IgD-negative memory B cell (primary cell): ENCODE measurements at places on chromosomes 7 and 10. TPM values are rescaled to one million over a fixed set of nuclear protein-coding genes. Genes with fewer than 3 reads are reported as not detected.

WNT8B gene
- polyA plus RNA-seq, result not detected

COL17A1 gene
- not detected for polyA plus RNA-seq

ECHDC3 gene
- 0.73 TPM for polyA plus RNA-seq

HDAC9 gene
- 81.2 TPM for polyA plus RNA-seq

RNF32 gene
- polyA plus RNA-seq, result 3.9 TPM

CHCHD3 gene
- polyA plus RNA-seq, result 62.7 TPM

UFSP1 gene
- 2.5 TPM for polyA plus RNA-seq

HACD1 gene
- not detected for polyA plus RNA-seq

CPEB3 gene
- polyA plus RNA-seq, result 2.5 TPM

BHLHA15 gene
- polyA plus RNA-seq, result 5.3 TPM

SEMA3C gene
- not detected for polyA plus RNA-seq

CLCN1 gene
- not detected for polyA plus RNA-seq

OR6V1 gene
- not detected for polyA plus RNA-seq

GARIN1A gene
- polyA plus RNA-seq, result 0.10 TPM

PNLIPRP3 gene
- polyA plus RNA-seq, result not detected

PPRC1 gene
- 14.2 TPM for polyA plus RNA-seq

SFXN4 gene
- polyA plus RNA-seq, result 22.2 TPM

MYH16 gene
- not detected for polyA plus RNA-seq

LIPJ gene
- not detected for polyA plus RNA-seq

SFTPA1 gene
- not detected for polyA plus RNA-seq

MRPS17 gene
- 19.9 TPM for polyA plus RNA-seq

PRF1 gene
- 24.3 TPM for polyA plus RNA-seq
